ENCODE measurements at places on chromosomes 7 and 10.

DNA sequence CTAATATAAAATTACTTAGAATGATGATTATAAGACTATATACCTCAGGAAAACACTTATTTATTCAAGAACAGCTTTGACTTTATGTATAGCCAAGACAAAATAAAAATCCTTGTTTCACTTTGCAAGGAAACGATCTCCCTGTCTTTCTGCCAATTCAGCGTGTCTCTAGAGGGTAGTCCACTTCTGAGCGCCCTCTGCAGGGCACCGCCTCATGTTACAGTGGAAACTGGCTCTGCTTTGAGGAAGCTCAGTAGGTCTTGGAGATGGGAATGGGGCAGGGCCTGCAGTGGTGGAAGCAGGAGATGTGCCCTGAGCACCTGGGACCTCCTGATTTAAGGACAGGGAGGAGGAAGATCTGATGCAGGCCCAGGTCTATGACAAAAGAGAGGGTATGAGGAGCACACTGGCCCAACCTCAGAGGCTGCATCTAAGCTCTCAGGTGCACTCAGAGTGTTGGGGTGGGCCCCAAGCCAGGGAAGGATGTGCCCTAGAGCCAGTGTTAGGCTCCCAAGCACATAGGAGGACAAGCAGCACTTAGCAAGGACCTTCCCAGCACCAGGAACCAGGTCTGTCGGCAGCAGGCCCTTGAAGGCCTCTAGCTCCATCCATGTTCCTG lies 481.0 kb downstream of the TNS3 start:
- peak; percentile 76 for DNase-seq

DNA sequence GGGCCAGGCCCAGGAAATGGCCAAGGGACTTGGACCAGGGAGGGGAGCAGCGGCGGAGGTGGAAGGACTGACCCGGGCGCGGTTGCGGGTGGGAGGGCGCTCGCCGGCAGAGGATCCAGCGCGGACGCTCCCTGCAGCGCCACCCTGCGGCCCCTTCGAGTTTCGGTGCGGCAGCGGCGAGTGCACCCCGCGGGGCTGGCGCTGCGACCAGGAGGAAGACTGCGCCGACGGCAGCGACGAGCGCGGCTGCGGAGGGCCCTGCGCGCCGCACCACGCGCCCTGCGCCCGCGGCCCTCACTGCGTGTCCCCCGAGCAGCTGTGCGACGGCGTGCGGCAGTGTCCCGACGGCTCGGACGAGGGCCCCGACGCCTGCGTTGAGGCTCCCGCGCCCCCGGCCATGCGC lies 16.8 kb upstream of the ZNF467 start:
- DNase-seq, result no peak

- DNase-seq, result no peak
These were observed 54.2 kb upstream of the GDF10 start for GRCh38 chr10:47245731-47246350.

DNA sequence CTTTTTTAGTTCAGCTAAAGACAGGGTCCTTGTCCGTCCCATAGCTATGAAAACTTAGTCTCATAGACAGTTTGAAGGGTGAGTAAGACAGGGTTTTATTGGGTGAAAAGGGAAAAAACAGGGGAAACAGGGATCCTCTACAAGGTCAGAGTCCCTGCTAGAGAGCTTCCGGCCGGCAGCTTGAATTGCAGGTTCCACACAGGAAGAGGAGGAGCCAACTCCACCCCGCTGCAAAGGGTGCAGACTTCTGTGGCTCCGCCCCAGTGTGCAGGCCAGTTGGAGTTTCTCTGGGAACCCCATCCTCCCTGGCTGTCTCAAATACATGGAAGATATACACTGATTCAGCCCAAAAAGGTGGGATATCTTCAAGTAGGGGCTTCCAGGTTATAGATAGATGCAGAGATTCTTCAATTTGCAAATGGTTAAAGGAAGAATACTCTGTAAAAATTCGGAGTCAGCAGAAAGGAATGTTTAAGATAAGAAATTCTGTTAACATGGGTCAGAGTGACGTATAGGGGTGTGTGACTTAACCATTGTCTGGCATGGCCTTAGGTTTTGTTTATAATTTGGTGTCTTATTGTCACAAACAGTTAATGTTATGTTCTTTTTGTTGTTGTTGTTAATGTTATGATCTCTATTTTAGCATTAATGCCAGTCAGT lies 34.6 kb upstream of the HECW1 start:
- DNase-seq, result peak; percentile 12

GRCh38 chr7:101486433-101487104 lies 123.9 kb downstream of the COL26A1 start:
- DNase-seq, result no peak

GRCh38 chr10:86018735-86019058 lies 347.9 kb downstream of the GRID1 start:
- peak; percentile 44 for DNase-seq

DNA sequence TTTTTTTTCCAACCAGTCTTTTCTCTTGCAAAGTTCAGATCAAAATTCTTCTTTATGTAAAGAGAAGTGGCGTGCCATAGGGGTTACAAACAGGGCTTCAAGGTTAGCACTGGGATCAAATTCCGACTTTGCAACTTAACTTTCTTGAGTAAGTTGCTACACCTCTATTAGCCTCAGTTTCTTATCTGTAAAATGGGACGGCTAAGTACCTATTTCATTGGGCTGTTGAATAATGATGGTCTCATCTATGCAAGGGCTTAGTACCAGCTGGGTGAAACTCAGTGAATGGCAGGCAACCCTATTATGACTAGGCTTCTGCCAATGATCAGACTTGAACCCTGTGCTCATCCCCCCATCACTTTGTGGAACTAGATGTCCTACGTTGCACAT lies 33.9 kb downstream of the ITPRIP start:
- DNase-seq, result no peak

- no peak for DNase-seq
These were observed 9.4 kb upstream of the GET4 start for GRCh38 chr7:867001-867405.

- DNase-seq, result peak; percentile 72
These were observed 201.0 kb upstream of the TPK1 start for GRCh38 chr7:145036604-145037405.

DNA sequence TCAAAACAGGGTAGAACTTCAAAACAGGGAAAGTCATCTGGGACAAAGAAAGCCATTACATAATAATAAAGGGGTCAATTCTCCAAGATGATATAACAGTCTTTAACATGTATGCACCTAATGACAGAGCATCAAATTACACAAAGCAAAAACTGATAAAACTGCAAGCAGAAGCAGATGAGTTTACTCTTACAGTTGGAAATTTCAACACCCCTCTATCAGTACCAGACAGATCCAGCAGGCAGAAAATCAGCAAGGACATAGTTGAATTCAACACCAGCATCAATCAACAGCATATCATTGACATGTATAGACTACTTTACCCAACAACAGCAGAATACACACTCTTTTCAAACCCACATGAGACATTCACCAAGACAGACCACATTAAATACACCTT lies 233.0 kb upstream of the NEBL start:
- no peak for DNase-seq

GRCh38 chr10:73083221-73083620 lies 13.4 kb downstream of the P4HA1 start:
- DNase-seq, result no peak

DNA sequence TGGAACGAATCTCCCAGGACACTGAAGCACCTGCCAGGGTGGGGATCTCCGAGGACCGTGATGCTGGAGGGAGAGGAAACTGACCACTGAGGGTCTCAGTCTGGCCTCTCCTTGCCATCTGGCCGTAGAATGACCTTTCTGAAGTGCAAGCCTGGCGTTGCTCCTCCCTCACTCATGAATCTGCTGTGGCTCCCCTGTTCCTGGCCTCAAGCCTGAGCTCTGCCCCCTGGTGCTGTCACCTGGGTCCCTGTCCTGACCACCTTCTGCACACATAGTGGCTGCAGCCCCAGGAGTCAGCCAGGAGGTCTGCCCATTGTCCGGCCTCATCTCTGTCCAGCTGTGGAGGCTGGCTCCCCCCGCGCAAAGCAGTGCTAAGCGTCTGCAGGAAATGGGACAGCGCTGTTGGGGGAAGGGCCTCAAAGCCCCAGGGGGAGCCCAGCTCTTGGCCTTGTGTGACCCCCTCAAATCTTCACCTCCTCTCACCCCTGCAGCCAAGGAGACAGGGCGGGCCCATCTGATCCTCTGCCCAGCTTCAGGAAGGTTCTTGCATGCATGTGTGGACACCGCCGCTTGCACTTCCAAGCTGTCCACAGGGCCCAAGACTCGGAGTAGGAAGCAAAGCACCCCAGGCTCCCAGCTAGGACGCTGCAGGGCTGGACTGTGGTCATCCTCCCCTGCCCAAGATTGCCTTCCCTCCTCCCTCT lies 65.7 kb downstream of the MYL10 start:
- DNase-seq, result no peak

DNA sequence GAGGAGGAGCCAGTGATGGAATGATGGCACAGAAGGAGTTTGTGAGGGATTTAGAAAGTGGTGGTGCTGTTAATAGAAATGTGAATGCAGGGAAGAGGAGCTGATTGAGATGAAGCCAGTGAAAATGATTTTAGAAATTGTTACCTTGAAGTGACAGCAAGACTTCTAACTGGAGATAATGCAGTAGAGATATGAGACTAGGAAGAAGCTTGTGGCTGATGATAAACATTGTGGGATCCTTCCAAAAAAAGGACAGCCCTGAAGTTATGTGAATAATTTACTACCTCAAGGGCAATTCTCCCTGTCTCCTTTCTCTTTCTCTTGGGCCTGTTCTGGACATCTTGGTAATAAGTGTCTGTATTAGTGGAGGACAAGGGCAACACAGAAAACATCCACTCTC lies 138.6 kb downstream of the LSMEM1 start:
- no peak for DNase-seq

DNA sequence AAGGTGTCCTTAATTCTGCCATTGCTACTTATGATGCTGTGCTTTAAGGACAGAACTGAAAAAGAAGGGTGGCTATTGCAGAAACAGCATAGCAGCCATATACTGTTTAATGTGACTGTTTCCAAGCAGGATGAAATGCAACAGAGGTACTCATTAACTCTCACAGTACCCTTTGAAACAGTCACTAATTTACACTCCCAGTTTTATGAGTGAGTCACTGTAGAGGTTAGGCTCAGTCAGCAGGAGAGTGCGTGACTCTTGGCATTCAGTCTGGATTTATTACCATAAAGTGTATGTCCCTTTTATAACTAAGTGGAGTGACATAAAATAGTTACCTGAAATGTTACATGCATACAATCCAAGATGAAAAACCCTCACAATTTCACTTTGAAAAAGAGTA lies 27.7 kb downstream of the ALDH18A1 start:
- no peak for DNase-seq

DNA sequence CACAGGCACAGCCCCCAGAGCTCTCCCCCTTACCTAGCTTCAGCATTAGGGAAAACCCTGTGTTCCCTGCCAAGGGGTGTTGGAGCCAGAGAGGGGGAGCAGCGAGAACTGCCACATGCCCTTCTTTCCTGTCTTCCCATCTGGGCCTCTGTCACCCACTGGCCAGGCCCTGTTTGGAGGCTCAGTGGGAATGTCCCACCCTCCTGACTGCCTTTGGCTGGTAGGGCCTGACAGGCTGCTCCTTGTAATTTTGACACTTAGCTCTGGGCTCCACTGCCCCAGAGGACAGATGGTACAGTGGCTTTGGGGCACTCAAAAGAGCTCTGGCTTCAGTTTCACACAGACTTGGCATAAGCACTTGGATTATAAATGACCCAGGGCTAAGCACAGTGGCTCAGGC lies 50.6 kb downstream of the GRID2IP start:
- no peak for DNase-seq
